Sciatic nerve (tissue), 2 donors: ENCODE measurements at places on chromosomes 1 and 21.

- DNase-seq: no peak
Measured at GRCh38 chr1:165289556-165289955, 67.0 kb downstream of the LMX1A start.

DNA sequence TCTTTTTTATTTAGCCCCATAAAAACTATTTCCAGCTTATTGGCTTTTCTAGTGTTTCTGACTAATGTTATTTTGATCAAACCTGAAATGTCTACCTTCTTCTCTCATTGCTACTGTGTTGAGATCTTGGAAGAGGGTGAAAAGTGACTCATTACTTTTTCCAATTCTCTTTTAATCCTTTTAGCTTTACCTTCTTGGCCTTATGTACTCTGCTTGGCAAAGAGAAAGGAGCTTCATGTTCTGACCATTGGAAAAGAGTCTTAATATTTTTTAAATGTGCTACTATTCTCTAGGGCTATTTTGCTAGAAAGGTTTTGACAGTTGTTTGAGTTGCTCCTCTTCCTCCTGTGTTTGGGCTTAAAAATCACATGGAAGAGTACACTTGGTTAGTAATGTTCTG, 97.8 kb upstream of the CHODL start:
- no peak for DNase-seq

GRCh38 chr1:153560771-153561465, 4.7 kb downstream of the S100A2 start:
- peak; percentile 42 for DNase-seq

GRCh38 chr1:92186081-92186480, 31.6 kb upstream of the C1orf146 start:
- DNase-seq: no peak

DNA sequence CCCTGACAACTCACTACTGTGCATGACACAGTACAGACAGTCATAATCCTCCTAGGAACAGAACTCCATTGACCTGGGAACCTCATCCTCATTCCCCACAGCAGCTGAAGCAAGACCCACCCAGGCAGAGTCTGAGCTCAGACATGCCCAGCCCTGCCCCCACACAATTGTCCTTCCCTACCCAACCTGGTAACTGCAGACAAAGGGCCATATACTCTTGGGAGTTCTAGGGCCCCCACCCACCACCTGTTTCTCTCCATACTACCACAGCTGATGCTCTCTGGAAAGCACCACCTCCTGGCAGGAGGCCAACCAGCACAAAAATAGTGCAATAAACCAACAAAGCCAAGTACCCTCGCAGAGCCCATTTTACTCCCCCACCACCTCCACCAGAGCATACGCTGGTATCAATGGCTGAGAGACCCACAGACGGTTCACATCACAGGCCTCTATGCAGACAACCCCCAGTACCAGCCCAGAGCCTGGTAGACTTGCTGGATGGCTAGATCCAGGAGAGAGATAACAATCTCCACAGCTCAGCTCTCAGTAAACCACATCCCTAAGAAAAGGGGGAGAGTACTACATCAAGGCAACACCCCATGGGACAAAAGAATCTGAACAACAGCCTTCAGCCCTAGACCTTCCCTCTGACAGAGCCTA, 159.7 kb upstream of the CXADR start:
- DNase-seq: no peak

GRCh38 chr1:241637604-241638003, 2.6 kb downstream of the CHML start:
- DNase-seq: no peak

DNA sequence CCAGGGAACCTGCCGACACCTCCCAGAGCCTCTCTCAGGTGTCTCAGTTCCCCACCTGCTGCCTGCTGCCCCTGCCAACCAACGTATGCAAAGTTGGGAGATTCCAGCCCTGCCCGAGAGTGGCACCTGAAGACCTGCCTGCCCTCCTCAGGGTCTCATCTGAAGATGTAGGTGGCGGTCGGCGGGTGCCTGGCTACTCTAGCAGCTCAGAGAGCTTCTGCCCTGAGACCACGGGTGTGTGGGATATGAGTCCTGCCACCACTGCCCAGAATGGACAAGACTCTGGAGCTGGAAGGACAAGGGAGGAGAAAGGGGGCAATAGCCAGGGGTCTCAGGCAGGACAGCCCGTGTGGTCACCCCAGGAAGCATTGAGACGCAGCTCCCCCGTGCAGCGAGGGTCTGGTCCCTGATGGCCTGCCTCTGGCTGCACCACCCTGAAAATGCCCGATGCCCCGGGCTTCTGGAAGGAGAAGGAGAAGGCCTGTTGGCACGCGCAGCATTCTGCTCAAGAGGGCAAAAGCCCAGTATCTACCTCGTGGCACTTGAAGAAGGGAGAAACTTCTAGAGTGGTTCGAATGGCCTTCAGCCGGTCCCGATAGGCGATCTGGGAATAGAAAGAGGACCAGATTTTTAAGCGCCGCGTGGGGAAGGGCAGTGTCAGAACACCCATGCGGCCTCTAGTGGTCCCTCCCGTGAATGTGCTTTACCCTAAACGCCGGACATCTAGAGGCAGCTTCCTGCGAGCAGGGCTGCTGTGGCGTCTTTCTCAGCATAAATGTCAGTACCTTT, 88.8 kb downstream of the STUM start:
- DNase-seq: peak; percentile 75

DNA sequence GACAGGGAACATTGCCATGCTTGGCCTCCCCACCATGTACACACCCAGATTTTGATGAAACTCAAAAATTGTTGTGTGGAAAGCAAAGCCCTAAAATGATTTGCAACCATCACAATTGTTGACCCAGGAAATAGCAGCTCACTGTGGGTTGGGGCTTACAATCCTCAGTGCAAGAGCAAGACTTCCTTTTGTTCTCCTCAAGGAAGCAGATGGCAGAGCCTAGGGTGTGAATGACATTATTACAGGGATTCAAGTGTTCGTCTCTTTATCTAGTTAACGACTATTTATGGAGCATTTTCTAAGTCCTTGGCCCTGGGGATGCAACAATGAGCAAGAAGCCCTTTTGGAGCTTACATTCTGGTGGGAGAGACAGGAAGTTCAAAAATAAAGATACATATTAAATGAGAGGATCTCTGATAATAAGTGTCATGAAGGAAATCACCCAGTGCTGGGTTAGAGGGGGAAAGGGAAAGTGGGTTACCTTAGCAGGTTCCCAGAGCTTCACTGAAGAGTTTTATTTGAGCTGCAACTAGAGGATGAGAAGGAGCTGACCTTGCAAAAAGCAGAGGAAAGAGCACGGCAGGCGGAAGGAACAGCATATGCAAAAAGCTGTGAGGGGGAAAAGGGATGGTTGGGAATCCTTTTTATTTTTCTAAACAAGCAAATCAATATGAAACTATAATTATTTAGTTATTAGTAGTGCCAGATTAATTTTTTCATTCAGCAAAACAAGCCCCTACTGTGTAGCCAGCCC, 38.5 kb upstream of the ID3 start:
- no peak for DNase-seq

DNA sequence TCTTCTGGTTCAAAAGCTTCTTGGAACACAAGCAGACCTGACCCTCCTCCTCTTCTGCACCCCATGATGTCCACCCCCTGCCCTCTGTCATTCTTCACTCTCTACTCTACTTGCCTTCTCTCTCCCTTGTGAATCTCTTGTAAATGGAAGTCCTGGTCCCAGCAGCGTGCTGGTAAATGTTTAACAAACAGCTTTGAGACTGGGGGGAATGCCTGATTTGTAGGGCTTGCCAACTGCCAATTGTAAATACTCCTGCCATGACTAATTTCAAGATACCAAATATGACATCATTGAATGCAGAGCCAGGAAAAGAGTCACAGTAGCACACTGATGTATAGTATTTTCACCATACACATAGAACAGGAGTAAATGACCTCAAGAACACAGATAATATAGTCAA, 40.9 kb upstream of the LRRN2 start:
- no peak for DNase-seq

DNA sequence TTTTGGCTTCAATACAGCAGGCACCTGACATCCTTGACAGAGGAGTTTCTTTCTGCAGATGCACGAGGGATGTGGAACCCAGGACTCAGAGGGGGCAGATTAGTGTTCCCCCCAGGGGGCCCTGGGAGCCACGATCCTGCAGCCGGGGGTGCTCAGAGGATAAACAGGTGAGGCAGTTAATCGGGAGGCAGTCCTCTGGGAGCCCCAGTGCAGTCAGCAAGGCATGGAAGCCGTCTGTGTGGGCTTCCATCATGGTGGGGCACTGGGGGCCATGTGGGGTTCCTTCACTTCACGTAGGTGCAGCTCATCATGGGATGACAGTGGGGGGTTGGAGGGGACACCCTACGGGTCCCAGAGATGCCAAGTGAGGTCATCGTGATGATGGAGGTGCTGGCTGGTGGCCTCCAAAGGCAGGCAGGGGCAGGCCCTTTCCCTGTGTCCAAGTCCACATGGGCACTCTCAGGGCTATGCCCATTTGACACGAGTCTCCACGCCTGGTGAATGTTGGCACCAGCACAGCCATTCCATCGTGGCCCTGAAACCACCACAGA, 59.3 kb upstream of the ABCG1 start:
- DNase-seq: no peak

GRCh38 chr21:21661741-21662140, 663.5 kb downstream of the NCAM2 start:
- no peak for DNase-seq

GRCh38 chr1:29461115-29461739, 224.9 kb downstream of the PTPRU start:
- peak; percentile 31 for DNase-seq

DNA sequence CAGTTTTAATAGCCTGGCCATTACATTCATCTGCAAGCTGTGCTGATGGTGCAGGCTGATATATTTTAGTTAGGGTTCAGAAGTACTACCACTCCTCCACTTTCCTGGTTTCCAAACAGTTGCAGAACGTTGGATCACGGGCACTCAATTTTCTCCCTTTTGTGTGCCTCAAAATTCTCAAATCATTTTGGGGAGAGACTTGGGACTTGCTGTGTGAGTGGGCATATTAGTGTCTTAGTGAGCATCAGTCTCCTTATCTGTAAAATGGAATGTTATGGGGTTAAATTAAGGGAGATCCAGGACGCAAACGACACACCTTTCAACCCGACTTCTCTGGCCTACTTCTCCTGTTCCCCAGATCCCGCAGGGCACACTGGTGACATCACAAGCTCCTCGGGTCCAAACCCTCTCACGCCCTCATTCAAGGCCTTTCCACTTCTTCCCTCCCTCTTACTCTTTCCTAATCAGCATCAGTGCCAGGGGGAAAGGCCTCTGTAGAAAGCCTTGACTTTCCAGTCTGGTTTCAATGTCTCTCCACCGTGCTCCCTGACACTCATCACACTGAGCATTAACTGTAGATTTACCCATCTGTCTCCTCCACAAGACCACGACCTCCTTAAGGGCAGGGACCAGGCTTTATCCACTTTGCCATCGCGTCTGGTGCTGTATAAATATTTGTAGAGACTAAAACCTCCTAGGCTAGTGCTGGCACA, 1.2 kb downstream of the PIGP start:
- peak; percentile 78 for DNase-seq

GRCh38 chr1:234758851-234759250, 148.9 kb upstream of the IRF2BP2 start:
- DNase-seq: no peak

GRCh38 chr1:115832651-115833050, 8.3 kb downstream of the NHLH2 start:
- no peak for DNase-seq

DNA sequence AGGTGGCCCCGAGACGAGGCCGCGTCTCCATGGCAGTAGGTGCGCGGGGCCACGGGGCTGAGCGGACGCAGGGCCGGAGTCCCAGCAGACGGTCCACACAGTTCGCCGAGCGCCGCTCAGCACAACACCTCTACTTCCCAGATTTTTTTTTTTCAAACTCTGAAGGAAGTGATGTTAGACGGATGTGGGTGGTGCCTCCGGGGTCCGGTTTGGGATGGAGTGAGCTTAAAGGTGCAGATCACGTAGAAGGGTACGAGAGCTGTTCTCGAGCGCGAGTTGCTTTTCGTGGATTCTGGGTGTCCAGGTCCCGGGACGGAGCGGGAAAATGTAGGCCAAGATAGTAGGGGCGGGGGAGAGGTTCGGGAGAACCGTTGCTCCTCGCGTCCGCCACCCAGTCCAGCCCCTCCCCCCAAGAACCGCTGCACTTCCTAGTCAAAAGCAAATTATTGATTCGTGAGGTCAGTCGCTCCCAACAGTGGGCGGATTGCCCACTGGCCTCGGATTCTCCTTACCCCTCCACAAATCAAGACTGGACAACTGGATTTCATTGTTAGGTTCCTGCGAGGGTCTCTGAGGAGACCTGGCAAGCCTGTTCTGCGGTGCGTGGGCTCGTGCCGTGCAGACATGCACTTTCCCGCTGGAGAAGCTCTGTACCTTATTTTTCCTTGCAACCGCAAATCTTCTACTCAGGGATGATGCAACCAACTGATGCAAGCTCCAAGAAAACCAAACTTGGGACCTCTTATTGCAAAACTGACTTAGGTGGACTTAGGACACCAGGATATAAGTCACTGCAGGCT, at the start of gene TXNDC12:
Gene TXNDC12 (minus strand): TSS at position 126 of the 800 bp plus-strand sequence. CDS start 95 bp downstream, at position 31.
- peak; percentile 81 for DNase-seq

DNA sequence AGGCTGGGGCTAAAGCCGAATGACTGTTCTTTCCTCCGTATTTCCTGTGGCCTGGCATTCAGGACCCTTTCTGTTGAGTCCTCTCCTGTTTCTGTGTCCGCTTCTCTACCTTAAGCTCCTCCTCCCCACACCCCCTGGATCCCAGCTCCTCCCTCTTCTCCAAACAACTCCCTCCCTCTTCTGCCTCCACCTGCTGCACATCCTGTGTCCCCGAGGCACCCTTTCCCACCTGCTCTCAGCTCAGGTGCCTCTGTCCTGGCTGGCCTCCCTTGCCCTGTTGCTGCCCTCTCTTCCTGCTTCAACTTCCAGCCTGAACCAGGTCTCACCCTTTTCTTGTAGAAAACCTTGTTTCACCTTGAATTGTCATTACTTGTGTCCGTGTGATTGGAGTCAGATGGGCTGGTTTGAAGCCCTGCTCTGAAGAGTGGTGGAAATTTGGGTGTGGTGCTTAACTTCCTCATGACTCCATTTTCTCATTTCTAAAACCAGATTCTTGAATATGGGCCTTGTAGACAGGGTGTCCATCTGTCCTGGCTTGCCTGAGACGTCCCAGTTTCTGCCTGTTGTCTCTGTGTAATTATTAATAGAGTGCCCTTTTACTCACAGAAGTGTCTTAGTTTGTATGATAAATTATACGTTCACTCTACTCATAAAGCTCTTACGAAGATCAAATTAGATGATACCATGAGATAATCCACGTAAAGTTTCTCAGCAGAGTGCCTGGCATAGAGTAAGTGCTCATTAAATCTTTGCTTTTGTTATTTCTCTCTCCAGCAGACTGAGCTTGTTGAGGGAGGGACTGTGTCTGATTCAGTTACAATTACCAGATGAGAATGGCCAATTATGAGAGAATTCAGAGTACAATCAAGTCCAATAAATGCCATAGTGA, 58.9 kb upstream of the TRABD2B start:
- DNase-seq: no peak

DNA sequence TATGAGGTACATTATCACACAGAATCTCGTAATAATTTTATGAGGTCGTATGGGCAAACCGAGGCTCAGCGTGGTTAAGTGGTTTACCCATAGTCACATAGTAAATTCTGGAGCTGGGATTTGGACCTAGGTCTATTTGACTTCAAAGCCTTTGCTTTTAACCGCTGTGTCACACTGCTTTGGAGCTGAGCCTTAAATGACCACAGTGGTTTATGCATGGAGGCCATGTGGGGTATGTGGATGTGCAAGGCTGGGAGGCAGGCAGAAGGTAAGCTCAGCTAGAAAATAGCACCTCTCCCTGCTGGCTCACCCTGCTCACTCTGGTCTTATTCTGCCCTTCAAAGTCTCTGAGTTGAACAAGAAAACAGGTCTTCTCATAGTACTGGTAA, 269.5 kb downstream of the TRABD2B start:
- DNase-seq: no peak
